ENCODE measurements at places on chromosomes 2 and 18. TPM values are rescaled to one million over a fixed set of nuclear protein-coding genes. Genes with fewer than 3 reads are reported as not detected.

TLX2 gene
- not detected for total RNA-seq

SMCHD1 gene
- 40.6 TPM for total RNA-seq

GNLY gene
- not detected for total RNA-seq

SLC5A7 gene
- not detected for total RNA-seq

PAIP2B gene
- total RNA-seq = 0.47 TPM

PRPF40A gene
- total RNA-seq = 107 TPM

VAMP8 gene
- 4.0 TPM for total RNA-seq

COL3A1 gene
- 1,200 TPM for total RNA-seq

CDH20 gene
- not detected for total RNA-seq

PCARE gene
- total RNA-seq = not detected

AP1S3 gene
- 9.6 TPM for total RNA-seq

UGT1A4 gene
- not detected for total RNA-seq

C2orf72 gene
- total RNA-seq = under 0.01 TPM

ZBTB7C gene
- total RNA-seq = not detected

CROCC2 gene
- total RNA-seq = 0.12 TPM

Measured in smooth muscle cell of the coronary artery (primary cell).